ENCODE measurements at places on chromosomes 1 and 21.

GRCh38 chr1:88609051-88609450 is 75.0 kb upstream of the PKN2 start:
- no peak for DNase-seq

DNA sequence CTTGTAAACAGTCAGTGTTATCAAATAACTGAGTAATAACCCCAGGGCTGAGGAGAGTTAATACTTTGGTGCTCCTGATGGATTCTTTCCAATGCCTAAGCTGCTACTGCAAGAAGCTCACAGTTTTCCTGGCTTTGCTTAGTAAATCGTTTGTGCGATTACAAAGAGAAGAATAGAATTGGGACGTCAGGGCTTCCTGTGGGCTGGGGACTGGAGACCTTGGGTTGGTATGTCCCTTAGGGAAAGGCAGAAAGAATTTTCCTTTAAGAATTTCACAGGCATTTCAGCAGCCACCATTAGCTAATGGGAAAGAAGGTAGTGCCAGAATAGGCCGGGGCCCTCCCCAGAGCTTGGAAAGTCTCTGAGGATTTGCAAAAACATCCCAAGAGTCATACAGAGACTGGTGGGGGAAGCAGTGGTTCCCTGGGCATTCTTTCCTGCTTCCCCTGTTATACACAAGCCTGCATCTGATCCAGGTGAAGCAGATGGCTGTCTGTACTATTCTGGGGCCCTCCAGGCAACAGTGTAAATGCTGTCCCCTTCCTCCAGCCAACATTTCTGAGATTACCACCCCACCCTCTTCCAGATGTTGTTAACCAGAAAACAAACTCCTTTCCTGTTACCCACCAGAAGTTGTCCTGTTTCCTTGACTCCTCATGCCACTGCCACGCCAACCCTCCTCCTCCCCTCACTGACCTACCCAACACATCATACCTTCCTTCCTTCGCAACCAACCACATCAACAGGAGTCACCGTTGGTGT is 40.2 kb downstream of the PLXNA2 start:
- DNase-seq: no peak

GRCh38 chr1:176838276-176838995 is 326.1 kb downstream of the ASTN1 start:
- DNase-seq: no peak

- no peak for DNase-seq
These were observed 253.2 kb downstream of the NPHP4 start for GRCh38 chr1:5738911-5739462.

GRCh38 chr1:239558559-239558958 is 172.2 kb downstream of the CHRM3 start:
- DNase-seq: no peak

- no peak for DNase-seq
These were observed 189.0 kb downstream of the PLPP3 start for GRCh38 chr1:56390232-56390867.

- DNase-seq: no peak
These were observed 58.5 kb downstream of the EXTL2 start for GRCh38 chr1:100835866-100836842.

GRCh38 chr1:1906185-1907097 is 8.6 kb upstream of the CALML6 start:
- peak; percentile 73 for DNase-seq

GRCh38 chr1:9465640-9466039 is 73.6 kb upstream of the SLC25A33 start:
- DNase-seq: no peak

DNA sequence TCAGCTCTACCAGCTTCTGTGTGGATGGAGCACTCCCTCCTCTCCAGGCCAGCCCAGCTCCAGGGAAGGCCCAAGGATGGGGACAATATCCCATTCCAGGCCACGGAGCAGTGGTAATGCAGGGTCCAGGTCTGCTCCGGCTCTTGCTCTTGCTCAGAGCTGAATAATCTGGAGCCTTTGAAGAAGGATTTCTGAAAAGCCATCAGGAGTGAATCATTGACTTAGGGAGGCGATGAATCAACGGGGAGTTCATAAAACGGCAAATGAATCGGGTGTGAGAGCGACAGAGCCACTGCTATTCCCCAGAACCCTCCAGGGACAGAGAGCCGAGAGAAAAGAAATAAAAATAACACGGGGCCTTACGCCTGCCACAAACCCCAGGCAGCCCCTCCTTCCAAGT is 7.7 kb downstream of the POU3F1 start:
- no peak for DNase-seq

GRCh38 chr1:53142226-53142853 is at the start of gene SLC1A7:
TSS of gene SLC1A7 (minus strand) at chr1:53142638. CDS start at chr1:53142449, 189 bp downstream.
- DNase-seq: no peak

DNA sequence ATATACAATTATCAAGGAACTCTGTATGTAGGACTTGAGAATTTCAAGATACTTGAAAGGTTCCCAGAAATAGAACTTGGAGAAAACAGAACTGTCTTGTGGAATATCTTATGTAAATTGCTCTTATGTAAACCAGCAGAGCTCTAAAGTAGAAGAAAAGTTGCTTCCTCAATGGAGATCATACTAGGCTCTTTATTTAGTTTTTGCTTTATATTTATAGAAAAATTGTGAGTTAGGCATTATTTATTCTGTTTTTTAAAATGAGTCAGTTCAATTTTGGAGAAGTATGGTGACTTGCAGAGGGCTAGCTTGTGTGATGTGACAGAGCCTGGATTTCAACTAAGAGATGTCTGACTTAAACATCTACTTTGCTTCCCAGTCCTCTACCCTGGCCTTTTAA is 40.4 kb downstream of the ATP6V1G3 start:
- DNase-seq: no peak

DNA sequence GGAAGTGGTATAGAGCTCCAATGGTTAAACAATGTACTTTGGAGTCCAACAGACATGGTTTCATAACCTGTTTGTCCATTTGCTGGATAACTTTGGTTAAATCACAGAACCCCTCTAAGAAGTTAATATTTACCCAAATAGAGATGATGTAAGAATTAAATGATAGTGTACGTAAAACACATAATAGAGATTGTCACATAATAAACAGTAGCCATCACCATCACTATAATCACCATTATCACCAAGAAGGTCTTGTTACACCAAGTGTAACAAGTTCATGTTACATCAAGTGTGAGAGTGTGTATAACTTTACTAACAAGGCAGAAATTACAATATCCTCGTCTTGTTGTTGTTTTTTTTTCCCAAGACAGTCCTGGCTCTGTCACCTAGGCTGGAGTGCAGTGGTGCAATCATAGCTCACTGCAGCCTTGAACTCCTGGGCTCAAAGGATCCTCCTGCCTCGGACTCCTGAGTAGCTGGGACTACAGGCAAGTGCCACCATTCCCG is 23.3 kb downstream of the NUCKS1 start:
- no peak for DNase-seq

- DNase-seq: no peak
These were observed 4.3 kb upstream of the DPYD start for GRCh38 chr1:97925151-97925550.

DNA sequence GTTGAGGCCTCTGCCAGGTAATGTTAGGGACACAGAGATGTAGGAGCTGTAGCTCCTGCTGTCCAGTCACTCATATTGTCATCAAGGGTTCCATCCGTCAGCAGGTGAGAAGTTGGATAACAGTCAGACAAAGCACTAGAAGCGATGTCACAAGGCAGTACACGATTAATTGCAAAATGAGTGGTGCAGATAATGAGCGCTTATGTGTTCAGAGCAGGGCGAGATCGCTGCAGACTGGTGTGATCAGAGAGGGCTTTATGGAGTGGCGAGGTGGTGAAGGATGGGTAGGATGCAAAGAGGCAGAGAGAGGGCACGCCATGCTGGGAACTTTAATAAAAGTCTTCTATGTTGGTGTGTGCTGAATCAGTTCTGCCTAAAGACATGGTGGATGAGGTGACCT is 8.8 kb downstream of the TMCC2 start:
- no peak for DNase-seq

GRCh38 chr21:16570171-16570570 is 840.4 kb downstream of the USP25 start:
- no peak for DNase-seq

- DNase-seq: no peak
These were observed 837.6 kb upstream of the ADAMTS5 start for GRCh38 chr21:27804515-27804914.

- DNase-seq: no peak
These were observed 11.6 kb downstream of the DSTYK start for GRCh38 chr1:205199931-205200299.

GRCh38 chr21:28391938-28392849 is 600.5 kb downstream of the LTN1 start:
- DNase-seq: no peak

DNA sequence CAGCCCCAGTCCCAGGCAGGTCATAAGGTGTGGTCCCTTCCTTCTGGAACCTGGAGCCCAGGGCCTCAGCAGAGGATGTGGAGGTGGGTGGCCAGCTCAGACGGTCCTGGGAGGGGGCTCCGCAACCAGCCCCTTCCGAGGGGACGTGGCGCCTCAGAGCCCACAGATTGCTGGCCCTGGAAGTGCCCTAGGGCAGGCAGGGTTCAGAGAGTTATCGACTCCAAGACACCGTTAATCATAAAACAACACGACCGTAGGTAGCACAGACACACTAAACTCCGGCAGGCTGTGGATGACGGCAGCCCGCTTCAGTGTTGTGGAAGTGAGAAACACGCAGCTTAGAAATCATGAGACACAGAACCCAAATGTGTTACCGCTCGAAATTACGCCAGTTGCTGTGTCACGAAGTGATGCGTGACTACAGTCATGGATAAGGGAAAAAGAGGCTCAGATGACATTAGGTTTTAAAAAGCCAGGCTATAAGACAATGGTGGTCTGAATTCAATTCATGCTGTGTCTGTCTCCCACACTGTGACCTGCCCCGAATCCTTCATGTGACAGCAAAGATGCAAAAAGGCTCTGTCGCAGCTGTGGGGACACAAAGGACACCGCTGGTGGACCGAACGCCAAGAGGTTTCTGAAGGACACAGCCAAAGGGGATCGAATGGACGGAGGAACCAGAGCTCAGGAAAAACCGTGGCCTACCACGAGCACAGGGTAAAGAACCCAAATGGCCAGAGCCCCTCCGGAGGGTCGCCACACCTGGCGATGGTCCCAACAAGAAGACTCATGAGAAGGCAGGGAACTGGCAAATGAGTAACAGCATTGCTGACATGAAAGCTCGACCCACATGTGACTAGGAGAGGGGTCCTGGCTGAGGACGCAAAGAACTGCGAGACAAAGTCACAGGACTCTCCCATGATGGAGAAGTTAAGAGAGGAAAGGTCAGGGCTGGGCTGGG is 1.7 kb upstream of the SUMO3 start:
- no peak for DNase-seq

DNA sequence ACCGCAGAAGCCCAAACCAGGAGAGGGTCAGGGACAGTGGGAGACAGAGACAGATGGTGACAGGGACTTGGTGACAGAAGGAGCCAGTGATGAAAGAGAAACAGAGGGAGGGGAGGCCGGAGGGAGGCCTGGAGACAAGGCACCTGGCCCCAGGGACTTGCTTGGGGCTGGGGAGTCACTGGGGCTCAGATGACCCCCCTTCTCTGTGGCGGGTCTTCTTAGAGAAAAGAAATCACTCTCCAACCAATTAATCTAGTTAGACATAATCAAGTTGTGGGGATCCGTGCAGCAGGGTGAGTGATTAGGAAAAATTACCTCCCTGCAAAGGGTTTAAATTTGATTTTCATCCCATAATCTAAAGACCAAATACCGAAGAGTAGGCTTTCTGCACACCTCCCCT is 519.8 kb downstream of the PTPRU start:
- no peak for DNase-seq

DNA sequence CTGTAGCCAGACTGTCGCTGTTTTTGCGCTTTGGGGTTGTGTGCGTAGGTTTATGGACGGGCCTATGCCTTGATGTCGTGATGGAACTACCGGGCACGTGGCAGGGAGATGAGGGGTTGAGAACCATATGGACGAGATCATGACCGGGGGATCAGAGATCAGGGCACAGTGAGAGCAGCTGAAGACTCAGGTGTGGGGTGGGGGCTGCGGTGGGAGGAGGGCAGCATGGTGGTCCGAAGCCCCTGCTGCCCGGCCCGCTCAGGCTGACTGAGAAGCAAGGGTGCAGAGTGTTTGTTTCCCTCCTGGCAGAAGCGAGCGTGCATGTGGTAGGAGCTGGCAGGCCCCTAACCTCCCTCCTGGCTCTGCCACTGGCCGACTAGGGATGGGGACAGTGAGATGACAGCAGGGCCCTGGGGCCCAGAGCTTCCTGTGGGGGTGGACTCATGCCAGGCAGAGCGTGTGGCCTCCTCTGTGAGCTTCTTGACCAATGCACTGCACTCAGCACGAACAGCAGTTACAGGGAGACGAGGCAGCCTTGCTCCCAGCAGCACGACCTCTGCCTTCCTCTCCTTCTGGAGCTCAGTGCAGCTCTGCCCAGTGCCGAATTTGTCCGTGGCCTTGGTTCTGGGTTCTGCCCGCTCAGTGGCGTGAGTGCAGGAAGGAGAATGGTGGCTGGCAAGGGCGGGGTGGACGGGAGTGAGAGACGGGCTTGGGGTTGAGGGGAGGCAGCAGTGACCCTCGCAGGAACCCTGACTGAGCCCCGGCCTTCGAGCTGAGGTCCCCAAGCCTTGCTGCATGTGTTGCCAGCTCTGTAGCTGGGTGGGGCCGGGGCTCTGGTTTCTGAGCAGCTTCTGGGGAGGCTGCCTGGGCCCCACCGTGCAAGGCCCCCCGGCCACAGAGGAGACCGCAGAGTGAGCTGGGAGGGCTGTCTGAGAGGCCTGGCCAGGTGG is 22.2 kb upstream of the LRRC3 start:
- DNase-seq: no peak

DNA sequence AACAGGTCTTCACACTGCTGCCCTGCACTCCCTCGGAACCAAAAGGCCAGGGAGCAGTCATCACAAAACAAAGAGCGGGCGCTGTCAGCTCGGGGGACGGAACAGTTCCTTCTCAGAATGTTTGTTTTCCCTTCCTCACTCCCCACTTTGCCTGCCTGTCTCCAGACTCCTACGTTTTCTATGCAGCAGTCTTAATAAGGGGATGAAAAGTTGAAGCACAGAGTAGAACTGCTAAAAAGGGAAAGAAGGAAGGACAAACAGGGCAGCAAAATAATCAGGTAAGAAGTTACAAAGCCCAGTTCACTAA is 738 bp upstream of the GPR161 start:
- DNase-seq: no peak

- no peak for DNase-seq
These were observed 112.5 kb upstream of the SERBP1 start for GRCh38 chr1:67542747-67543146.

GRCh38 chr1:223462047-223462630 is 68.9 kb downstream of the CCDC185 start:
- no peak for DNase-seq
